ENCODE measurements at places on chromosomes 13 and 19. TPM values are rescaled to one million over a fixed set of nuclear protein-coding genes. Genes with fewer than 3 reads are reported as not detected.

- no peak for ATAC-seq
Observed at GRCh38 chr13:75486146-75487062, 4.4 kb upstream of the TBC1D4 start.

DNA sequence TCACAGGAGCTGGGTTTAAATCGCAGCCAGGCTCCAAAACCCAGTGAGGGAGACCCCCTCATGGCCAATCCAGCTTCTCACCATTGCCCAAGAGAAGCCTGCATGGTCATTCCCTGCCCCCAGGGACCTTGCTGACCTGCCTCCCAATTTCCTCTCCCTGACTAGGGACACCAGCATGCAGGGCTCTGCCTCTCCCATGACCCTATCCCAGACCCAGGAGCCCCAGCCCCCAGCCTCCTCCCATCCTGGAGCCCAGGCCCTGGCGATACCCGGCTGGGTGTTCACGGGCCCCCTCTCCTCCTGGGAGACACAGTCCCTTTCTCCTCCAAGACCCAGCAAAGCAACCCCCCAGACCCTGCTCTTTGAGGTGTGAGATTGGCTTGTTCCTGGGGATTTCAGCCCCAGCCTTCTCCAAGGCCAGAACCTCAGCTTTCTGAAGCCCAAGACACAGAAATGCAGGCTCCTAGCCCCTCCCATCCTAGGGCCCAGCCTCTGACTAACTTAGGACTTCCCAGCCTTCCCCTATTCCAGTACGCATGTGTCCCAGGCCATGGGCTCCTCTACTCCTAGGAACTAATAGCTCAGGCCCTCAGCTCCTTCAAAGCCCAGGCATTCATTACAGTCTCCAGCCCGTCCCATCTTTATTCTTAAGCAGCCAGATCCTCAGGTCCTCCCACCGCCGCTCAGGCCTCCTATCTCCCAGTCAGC lies 1.1 kb downstream of the GYS1 start:
- peak; percentile 45 for ATAC-seq

GRCh38 chr19:1671716-1672037 lies 19.3 kb upstream of the TCF3 start:
- ATAC-seq, result peak; percentile 3

DNA sequence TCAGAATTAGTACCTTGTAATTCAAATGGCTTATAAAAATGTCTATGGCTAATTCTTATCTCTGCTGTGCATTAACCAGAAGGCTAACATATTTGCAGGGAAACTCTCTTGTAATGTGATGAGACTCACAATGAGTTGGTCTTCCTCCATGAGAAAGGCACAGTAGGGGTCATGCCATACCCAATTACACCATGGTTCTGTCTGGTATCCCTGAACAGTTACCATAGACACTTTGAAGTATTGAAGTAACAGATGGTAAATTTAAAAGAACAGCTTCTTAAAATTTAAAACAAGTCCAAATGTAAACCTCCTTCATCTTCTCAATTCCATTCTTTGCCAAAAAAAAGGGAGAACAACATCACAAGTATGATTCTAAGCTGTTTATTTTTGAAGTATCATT lies 22.6 kb upstream of the SLAIN1 start:
- no peak for ATAC-seq

CYP2A7 gene
- not detected for total RNA-seq
